ENCODE measurements at places on chromosomes 6 and 20.

GRCh38 chr6:45310118-45310788 lies 17.9 kb upstream of the RUNX2 start:
- DNase-seq: no peak

GRCh38 chr20:58623579-58624473 lies 27.3 kb upstream of the STX16 start:
- DNase-seq: no peak

DNA sequence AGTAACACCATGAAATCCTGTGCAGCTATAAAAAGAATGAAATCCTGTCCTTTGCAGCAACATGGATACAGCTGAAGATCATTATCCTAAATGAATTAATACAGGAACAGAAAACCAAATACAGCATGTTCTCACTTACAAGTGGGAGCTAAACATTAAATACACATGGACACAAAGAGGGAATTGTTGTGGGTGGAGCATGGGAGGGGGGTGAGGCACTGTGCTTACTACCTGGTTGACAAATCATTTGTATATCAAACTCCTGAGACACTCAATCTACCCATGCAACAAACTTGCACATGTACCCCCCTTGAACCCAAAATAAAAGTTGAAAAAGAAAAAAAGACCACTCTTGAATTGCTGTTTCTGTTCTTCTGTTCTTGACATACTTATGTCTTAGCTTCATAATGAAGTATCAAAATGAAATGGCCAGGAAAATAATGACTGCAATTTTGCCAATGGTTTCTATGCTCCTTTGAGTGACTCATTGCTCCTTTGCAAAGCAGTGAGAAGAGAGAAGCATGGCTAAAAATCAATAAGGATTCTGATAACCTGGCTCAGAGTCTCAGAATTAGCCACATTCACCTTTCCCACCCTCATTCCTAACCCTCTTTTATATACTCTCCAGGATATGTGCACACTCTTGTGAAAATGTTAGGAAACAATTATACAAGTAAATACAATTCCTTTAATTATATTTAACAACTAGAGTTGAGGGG lies 71.0 kb downstream of the CYP39A1 start:
- DNase-seq: no peak

DNA sequence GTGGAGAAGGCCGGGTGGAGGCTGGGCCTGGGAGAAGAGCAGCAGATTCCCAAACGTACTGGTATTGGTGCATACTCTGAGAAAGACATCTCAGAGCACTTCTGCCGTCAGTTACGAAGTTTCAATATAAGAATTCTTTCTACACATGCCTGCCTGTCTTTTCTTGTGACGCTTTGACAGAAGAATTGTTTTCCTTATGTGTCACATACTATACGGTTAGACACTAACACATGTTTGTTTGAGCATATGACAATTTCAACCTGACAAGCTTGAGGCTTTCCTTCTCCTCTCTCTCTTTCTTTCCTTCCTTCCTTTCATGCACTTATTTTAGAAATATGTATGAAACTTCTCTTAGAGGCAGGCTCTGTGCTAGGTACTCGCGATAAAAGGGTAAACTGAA lies 360.0 kb downstream of the QKI start:
- DNase-seq: no peak

DNA sequence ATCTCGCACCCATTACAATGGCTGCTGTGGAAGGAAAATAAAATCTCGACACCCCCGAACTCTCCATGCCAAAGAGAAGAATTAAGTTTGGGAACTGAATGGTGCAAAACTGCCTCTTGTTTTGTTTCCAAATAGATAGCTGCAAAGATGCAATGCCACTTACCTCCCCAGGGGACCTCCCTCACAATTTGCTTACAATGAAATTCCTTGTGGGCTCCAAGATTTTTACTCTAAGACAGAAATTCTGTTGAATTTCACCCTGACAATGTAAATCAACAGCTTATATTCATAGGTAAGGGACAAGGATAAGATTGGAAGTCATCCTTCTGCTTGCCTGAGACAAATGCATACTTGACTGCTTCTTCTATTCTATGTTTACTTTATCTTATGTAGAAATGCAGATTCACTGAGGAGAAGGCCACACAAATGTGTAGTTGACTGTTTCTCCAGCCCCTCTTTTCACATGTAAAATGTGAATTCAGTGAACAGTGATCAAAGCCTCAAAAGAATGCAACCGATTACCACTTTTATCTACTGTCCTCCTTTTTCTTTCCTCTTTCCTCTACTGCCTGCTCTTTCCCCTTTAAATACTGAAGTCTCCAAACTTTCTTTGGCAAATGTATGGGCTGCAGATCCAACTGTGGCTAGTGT lies 36.6 kb downstream of the ADGRF4 start:
- no peak for DNase-seq

DNA sequence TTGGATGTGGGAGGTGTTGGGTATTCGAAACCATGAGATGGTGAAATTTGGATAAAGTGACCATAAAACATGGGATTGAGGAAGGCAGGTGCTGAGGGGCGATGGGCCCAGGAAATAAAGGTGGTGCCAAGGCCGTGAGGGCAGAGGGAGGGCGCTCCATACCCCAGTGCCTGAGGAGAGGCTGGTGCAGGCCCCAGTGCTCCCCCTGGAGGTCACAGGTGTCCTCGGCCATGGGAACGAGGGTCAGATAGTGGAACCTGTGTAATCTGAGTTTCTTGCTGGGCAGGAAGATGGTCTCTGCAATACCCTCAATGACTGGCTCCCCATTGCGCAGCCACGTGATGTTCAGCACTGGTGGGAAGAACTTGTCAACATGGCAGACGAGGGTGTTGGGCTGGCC lies 16.2 kb downstream of the HLA-DPB1 start:
- DNase-seq: no peak

- no peak for DNase-seq
Measured at GRCh38 chr6:25477006-25477590, 174.9 kb upstream of the SCGN start.

- no peak for DNase-seq
Measured at GRCh38 chr6:1496836-1497760, 107.7 kb downstream of the FOXF2 start.

DNA sequence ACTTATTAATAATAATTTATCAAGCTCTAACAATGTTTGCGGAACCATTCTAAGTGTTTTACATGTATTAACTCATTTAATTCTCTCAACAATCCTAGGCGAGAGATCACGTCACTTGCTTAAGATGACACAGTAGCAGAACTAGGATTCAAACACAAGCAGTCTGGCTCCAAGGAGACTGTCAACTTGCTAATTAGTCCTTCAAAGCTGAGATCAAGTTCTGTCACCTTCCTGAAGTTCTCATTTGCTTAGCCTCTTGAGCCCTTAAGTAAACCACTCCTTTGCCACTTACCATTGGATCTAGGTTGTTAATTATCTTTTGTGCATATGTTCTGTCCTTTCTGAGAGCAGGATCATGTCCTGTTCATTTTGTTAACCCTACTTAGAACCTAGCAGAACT lies 14.1 kb downstream of the FKBP5 start:
- no peak for DNase-seq

DNA sequence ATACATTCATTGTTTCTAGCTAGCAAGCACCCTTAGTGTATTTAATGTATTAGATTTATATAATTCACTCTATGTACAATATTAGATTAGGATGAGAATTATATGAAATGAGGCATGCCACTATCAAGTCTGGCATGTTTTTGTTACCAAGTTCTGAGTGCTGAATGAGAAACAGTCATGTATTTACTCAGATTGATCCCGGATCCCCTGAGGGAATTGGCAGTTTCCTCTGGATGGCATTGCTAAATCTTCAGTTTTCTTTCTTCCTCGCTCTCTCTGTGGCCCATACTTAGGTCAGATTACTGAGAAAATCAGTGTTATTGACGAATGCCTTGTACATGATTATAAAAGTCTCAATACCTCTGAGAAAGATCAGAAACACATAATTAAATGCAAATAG lies 66.6 kb downstream of the CDKAL1 start:
- no peak for DNase-seq

- DNase-seq: no peak
Measured at GRCh38 chr6:114886670-114887436, 544.0 kb upstream of the HS3ST5 start.

DNA sequence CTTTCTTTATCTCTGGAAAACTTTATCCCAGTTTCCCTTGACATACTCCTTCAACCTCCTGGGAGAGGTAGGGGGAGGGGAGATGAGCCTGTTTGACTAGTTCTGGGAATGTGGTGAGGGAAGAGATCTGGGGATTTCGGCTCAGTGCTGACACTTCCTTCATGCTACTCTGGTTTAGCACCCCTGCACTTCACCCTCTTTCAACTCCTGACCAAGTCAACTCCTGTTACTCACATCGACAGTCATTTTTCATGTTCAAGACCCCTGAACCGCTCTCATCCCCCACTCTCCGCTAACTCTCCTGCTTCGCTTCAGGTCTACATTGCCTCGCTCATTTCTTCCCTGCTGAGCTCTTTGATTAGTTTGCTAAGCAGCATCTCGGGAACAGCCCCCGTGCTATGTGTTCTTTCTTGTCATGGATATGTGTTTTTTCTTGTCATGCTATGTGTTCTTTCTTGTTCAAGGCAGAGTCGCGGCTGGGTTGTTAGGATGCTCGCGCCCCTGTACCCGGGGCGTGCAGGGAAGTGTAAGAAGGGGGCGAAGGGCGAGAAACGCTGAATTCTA lies 16.6 kb upstream of the TRIM27 start:
- DNase-seq: peak; percentile 11

- no peak for DNase-seq
Measured at GRCh38 chr20:37383229-37383989, 37.5 kb downstream of the SRC start.

GRCh38 chr20:4808872-4809271 lies 87.2 kb downstream of the PRND start:
- no peak for DNase-seq

DNA sequence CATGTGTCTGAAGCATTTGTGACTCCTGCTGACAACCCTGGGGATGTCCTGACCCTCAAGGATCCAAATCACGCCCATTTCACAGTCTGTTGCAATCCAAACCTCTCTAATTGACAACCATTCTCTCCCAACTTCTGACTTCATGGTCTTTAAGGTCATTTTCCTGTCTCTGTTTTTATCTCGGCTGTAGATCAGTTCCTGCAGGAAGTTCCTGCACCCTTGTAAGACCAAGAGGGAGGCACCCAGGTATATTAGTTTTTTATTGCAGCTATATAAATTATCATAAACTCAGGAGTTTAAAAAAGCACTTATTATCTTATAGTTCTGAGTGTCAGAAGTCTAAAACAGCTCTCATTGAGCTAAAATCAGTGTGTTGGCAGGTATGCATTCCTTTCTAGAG lies 166.8 kb downstream of the BTBD3 start:
- DNase-seq: no peak

- DNase-seq: no peak
Measured at GRCh38 chr20:53757472-53757913, 163.9 kb upstream of the ZNF217 start.

DNA sequence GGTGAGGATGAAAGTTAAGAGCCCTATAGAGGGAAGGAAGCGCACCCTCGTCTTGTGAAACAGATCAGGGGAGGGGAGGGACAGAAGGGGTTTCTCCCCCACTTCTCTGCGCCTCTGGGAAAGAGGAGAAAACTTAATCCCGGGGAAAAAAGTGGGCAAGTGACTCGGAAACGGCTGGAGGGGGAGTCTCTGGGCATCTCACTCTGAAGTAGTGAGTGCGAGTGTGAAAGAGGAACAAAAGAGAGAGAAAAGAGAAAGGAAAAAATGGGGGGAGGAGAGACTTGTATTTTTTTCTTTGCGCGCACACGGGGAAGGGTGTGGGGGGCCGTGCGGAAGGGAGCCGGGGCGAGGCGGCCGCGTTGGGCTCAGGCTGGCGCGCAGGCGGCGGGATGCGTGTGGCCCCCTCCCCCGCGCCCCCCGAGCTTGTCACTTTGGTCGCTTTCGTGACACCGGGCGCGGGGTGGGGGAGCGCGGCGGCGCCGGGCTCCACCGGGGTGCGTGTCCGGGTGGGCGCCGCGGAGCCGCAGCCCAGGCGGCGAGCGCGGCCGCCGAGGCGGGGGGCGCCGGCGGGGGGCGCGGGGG lies 454 bp downstream of the L3MBTL3 start:
- no peak for DNase-seq

- no peak for DNase-seq
Measured at GRCh38 chr20:45229264-45230056, 8.3 kb downstream of the SEMG2 start.

- no peak for DNase-seq
Measured at GRCh38 chr20:15599961-15600360, 973.3 kb downstream of the KIF16B start.

GRCh38 chr6:98871057-98871456 lies 36.7 kb downstream of the POU3F2 start:
- DNase-seq: no peak

GRCh38 chr6:35392773-35393672 lies 50.7 kb downstream of the PPARD start:
- no peak for DNase-seq

DNA sequence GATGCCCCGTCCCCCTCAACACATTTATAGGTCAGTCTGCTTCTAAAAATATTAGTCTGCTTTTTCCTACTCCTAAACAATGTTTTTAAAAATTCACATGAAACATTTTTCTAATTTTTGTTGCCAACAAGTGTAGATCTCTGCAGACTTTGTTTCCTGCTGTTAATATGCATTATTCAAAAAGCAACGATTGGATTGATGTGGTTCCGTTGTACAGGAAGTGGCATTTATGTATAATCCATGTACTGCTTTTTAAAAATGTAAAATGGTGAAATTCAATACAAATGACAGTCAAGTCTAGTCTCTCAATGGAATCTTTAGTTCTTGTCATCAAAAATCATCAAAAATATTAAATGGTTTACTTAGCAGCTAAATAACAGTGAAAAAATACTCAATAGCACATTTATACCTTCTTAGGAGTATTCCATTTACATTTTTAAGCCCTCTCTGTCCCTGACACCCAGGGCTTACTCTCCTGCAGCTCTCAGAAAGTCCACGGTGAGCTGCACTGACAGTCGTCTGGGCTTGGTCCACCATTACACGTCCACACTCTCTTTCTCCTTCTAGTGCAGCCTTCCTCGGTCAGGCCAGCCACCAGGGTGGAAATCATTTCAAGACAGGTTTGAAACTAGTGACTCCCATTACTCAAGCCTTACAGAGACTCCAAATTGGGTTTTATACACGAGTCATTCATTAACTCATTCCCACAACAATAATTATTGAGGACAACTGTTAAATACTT lies 211.5 kb downstream of the TMEM200A start:
- DNase-seq: no peak

GRCh38 chr20:45935416-45936046 lies 1.0 kb downstream of the PCIF1 start:
- no peak for DNase-seq
